Cardiac muscle cell (in vitro differentiated cells and primary cell): ENCODE measurements at places on chromosomes 16 and 17. TPM values are rescaled to one million over a fixed set of nuclear protein-coding genes. Genes with fewer than 3 reads are reported as not detected.

DNA sequence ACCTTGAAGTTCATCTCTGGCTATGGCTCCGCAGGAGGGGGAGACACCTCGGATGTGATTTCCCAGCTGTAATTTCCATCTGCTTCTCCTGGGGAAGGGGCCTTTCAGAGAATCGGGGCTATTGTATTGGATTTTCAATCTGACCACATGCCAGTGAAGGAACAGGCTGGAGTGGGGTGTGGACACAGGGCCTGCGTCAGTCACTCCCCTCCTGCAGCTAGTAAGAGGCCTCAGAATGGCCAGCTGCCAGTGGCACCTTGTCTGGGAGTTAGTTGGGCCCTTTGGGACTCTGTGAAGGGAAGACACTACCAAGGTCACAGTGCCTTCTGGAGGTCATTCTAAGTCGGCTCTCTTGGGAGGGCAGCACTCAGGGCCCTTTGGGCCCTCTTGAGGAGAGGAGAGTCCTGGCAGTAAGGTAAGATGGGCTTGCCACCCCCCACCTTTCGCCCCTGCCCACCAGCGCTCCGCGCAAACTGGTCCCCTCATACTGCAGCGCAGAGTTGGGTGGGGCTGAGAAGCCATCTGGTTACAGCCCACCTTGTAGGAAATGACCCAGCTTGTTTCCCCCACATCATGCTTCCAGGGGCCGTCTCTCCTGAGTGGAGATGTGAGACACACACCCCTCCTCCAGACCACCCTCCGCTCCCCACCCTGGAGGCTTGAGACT lies 5.4 kb downstream of the NXPH3 start:
- DNase-seq, result no peak
- H3K36me3 ChIP-seq, result no peaks in the 10 kb centered on the region
- H3K27me3 ChIP-seq, result no peaks in the 10 kb centered on the region
- H3K4me1 ChIP-seq, result peaks cover 8% of the 10 kb centered on the region

- H3K27ac ChIP-seq, result peak overlapping the region; percentile 0
- no peak for DNase-seq
- no peaks in the 10 kb centered on the region for H3K27me3 ChIP-seq
Measured at GRCh38 chr16:85321509-85322271, 209.4 kb upstream of the CIBAR2 start.

The PEMT gene
- 135 and 141 TPM in 2 replicates for polyA plus RNA-seq

- DNase-seq, result no peak
- H3K4me3 ChIP-seq, result no peak overlapping the region
- no peaks in the 10 kb centered on the region for H3K36me3 ChIP-seq
- peaks cover 5% of the 10 kb centered on the region for H3K27me3 ChIP-seq
- H3K27ac ChIP-seq, result no peak overlapping the region
Measured at GRCh38 chr17:43916385-43916784, 9.0 kb upstream of the MPP2 start.
